SIG-M5 (cell line): ENCODE measurements at places on chromosomes 16 and 17.

DNA sequence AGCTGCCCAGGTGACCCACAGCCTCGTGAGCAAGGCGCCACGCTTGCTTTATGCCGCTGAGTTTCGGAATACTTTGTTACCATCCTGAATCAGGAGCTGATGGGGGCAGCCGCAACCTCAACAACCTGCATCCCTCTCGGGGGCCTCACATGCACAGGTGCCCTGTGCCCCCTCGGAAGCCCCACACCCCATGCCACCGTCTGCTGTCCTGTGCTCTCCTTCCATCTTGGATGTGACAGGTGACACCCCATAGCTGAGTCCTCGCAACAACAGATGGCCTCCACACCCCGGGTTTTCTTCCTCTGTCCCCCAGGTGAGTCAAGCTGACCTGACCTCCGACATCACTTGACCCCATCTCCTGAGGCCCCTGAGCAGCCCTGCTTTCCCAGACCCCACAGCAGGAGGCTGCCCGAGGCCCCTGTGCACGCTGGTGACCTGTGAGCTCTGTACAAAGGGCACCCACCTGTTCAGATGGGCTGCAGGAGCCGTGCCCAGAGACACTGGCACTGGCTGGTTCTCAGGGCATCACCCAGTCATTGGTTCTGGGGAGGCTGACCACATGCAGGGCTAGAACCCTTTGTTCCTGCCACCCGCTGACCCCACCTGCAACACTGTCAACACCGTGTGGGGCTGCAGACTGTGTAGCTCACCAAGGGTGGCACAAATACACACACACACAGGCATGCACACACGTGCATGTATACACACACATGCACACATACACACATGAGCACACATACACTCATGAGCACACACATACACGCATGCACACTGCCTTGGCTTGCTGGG, 57.7 kb downstream of the RMI2 start:
- DNase-seq = no peak

- no peak for DNase-seq
These were observed 23.2 kb upstream of the NPTX1 start for GRCh38 chr17:80499560-80499959.

GRCh38 chr17:63222655-63223054, 223.5 kb downstream of the CYB561 start:
- no peak for DNase-seq

- DNase-seq = no peak
These were observed 847 bp downstream of the CKLF start for GRCh38 chr16:66553223-66553622.

GRCh38 chr17:40645291-40645690, 2.3 kb downstream of the SMARCE1 start:
- no peak for DNase-seq

DNA sequence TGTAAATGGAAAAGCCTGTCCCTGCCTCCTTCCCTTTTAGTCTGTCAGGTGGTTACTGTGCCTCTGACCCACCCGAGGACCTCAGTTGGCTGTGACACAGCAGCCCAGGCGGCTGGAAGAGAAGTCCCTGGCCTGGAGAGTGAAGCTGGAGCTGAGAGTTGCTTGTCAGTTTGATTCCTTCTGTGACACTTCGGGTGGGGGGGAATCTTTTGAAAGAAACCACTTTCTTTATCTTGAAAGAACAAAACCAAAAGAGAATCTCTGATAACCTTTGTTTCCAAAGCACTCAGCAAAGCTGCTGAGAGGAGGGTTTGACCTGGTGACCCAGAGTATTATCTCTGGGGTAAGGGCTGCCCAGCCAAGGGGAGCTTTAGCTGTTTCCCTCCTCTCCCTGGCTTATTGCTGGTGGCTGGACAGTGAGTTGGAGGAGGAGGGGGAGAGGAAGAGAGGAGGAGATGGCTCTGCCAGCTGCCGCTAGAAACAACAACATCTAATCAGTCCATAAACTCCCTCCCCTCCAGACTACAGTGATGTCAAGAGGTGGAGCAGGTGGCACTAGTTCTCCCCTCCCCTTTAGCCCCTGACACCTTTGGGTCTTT, 34.0 kb downstream of the YPEL2 start:
- no peak for DNase-seq

- DNase-seq = no peak
These were observed 6.8 kb downstream of the RSPRY1 start for GRCh38 chr16:57192720-57193486.

DNA sequence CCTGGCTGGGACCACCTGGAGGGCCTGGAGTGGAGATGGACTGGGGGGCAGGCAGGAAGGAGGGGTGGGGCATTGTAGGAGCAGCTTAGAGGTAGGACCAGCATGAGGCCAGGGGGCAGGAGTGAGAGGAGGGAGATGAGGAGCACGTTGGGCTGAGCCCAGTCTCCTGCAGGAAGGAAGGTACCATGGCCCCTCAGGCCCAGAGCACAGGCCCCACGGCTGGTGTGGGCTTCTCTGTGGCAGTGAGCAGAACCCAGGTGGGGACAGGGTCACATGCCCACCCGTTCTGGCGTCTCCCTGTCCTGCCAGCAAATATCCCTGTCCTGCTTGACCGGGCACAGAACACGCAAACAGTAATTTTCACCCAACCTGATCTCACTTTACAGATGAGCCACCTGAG, 141.8 kb downstream of the ENGASE start:
- DNase-seq = no peak

DNA sequence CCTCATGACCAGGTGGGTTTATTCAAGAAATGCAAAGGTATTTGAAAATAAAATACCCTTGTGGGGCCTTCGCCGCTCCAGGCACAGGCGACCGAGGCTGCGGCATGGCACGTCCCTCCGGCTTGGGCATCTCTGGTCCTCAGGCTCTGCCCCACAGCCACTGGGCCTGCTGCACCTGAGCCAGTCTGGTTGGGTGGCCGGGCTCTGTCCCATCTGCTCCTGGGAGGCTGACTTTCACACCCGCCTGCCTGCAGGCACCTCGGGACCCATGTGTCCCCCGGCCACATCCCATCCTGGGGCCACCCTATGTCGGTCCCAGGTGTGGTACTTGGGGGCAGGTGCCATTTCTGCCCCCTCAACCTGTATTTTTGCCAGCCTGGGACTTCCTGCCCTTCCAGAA, 20.9 kb downstream of the OSBPL7 start:
- DNase-seq = no peak
